ENCODE measurements at places on chromosomes 2 and 18.

DNA sequence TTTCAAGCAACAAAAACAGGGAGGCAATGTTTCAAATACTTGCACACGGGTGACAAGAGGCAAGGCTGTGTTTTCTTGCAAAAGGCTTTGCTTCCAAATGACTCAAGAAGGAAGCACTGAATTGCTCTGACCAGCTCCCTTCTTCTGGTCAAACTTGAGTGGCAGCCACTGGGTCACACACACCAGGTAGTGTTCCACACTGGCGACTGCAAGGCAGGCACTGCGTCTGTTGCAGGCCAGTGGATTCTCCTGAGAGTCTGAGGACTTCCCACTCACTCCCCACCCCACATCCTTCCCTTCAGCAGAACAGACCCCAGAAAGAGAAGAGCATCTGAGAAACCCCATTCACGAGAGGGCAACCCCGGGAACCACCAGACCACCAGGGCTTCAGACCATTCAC is 19.8 kb downstream of the PARD6G start:
- no peak for DNase-seq

DNA sequence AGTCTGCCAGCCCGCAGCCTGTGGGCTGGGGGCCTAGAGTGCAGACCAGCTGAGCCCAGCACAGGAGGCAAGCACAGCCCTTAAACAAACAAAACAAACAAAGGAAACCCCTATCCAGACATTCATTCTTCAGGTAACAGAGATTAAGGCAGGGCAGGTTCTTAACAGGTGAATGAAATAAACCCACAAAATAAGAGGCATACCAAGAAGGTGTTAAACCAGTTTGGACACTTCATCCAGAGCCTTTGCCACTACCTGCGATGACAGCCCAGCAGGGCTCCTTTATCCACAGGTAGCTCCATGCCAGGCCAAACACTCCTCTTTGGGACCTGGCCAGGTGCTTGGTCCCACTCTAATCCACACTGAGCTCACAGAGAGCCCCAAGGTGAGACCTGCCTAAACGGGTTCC is 209.7 kb upstream of the SIX2 start:
- DNase-seq = no peak

DNA sequence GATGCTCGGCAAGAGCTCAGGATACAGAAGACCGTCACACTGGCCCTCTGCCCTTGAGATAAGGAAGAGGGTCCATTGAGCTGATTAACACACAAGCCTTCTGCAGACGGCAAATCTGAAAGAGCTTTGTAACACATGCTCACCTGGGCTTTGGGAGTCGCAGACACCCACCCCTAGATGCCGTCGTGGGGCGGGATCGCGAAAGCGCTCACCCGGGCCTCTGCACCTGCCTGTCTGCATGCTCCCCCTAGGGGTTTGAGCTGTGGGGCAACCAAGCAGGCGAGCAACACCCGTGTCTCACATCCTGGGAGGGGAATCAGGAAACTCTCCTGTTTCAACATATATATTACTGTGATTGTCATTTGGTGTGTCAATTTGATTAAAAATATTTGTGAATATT is 99.8 kb upstream of the KCNH7 start:
- DNase-seq = no peak

- DNase-seq = no peak
These were observed 58.1 kb upstream of the NCK2 start for GRCh38 chr2:105686588-105686987.

DNA sequence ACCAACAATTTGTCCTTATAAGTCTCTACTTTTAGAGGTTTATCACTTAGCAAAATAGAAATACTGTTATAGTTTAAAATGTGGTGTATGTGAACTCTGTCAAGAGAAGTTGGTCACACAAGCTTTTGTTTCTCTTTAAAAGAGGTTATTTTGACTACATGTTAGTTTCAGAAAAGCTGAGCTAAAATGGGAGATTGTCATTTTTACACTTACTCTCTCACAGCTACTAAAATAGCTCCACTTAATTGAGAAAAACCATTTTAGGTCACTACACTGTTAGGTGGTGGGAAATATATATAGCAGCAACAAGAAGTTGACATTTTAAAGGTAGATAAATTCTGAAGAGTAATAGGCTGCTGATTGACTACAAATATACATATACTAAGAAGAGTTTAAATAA is 161.5 kb upstream of the KCNJ3 start:
- DNase-seq = peak; percentile 20

DNA sequence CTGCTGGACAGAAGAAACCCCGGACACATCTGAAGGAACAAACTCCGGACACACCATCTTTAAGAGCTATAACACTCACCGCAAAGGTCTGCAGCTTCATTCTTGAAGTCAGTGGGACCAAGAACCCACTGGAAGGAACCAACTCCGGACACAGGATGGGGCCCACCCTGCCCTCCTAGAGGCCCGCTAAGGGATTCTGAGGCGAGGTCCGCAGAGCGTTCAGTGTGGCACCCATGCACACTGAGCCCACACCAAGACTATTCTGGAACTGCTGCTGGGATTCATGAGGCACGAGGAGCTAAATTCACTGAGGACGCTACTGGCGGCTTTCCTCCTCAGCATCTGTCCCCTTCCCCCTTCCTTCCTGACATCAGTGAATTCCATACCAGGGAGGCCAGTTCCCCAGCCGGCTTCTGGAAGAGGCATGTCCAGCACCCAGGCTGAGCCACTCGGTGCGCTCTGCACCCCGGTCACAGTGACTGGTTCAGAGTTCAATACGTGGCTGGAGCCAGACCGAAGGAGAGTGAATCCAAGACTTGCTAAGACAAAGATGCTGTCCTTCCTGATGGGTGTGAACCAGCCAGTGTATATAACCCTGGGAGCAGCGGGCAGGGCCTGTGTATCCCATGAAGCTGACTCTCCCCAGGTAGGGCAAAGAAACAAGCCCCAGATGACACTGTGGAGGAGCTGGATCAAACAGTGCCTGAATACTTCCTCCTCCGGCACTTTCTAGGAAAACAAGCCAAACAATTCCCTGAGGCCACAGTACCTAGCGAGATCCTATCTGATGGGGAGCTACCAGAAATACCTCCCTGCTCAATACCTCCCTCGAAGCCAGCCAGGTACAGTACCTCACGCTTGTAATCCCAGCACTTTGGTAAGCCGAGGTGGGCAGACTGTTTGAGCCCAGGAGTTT is 11.1 kb downstream of the HDAC4 start:
- DNase-seq = no peak

GRCh38 chr2:138428710-138429440 is 72.7 kb upstream of the SPOPL start:
- no peak for DNase-seq
